Activated CD8-positive, alpha-beta T cell treated with anti-CD3 and anti-CD28 coated beads for 36 hours (primary cell): ENCODE measurements at places on chromosomes 2 and 18.

DNA sequence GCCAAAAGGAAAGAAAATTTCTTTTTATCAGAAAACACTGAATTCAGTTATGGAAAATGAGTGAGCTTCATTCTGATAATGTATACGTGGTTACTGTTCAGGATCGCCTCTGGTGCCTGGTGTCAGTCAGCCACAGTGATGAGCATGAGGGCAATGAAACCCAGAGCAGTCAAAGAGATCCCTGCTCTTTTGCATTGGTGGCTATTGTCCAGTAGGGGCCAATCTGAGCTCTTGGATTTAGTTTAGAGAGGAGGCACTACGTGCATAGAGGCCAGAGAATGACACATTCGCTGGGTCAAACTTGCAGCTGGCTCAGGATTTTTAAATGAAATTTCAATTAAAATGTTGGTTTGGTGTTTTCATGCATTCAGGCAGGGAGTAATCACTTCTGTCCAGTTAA lies 522.9 kb downstream of the TMEM182 start:
- H3K4me3 ChIP-seq, result no peak overlapping the region
- no peaks in the 10 kb centered on the region for H3K27me3 ChIP-seq
- no peak overlapping the region for H3K27ac ChIP-seq
- DNase-seq, result no peak

DNA sequence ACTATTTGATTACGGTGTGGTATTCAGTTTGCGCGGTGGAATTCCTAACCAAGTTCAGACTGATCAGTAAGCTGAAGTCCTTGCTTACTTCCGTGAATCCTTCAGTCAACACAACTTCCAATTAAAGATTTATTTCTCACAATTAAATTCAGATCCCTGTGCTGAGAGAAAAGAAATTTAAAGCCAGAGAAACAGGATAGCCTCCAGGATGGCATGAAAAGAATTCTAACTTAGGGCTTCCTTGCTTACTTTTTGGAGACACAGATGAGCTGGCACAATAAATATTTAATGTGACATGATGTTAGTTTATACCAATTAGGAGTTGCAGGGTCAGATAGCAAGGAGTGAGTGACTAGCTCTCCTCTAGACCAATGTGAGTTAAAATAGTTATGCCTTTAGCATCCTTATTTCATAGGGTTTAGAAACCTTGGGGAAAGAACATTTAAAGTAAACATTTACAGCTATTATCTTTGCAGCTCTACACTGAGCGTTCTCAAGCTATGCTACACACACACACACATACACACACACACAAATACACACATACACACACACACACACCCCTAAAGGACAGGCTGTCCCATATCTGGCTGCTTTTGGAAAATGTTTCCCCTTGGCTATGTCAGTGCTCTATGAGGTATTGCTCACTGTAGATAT lies 151.0 kb downstream of the TRIB2 start:
- no peaks in the 10 kb centered on the region for H3K4me1 ChIP-seq
- no peak for DNase-seq
- H3K36me3 ChIP-seq, result peaks cover 10% of the 10 kb centered on the region
- peaks cover 6% of the 10 kb centered on the region for H3K27me3 ChIP-seq
- H3K27ac ChIP-seq, result no peak overlapping the region

- DNase-seq, result no peak
- no peaks in the 10 kb centered on the region for H3K36me3 ChIP-seq
- no peak overlapping the region for H3K27ac ChIP-seq
- no peak overlapping the region for H3K4me3 ChIP-seq
Observed at GRCh38 chr2:212929116-212929515, 222.3 kb downstream of the IKZF2 start.

- peak overlapping the region; percentile 75 for H3K27ac ChIP-seq
- H3K27me3 ChIP-seq, result no peaks in the 10 kb centered on the region
- peaks cover 97% of the 10 kb centered on the region for H3K4me1 ChIP-seq
- H3K4me3 ChIP-seq, result no peak overlapping the region
Observed at GRCh38 chr2:25305775-25306174, 36.0 kb downstream of the DNMT3A start.

DNA sequence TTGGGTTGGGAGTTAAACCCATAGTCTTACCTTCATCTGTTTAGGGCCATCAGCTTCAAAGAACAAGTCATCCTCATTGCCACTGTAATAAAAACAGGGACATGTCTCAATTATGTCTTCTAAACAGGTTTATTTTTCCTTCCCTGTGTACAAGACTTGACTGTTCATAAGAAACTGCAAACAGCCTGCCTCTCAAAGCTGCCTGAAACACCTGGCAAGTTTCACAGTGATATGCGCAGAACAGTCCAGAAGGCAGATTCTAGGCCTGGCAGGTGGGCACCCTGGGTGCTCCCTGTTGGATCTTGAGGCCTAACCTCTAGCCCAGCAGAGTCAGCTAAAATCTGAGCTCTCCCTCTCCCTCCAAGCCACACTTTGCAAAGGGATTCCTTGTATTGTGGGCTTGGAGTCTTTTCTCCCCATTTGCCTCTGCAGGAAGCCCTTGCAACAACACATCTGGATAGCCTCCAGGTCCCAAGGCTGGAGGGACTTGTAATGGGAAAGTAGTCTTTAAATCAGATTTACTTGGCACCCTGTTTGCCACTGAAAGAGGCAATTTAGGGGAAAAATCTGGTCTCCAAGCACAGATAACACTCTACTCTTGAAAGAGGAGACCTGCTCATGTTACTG lies 930 bp downstream of the IL1B start:
- H3K4me1 ChIP-seq, result no peaks in the 10 kb centered on the region
- no peak for DNase-seq
- H3K27me3 ChIP-seq, result peaks cover 25% of the 10 kb centered on the region
- no peak overlapping the region for H3K4me3 ChIP-seq

GRCh38 chr2:56191617-56192016 lies 7.8 kb downstream of the CCDC85A start:
- H3K27ac ChIP-seq, result no peak overlapping the region
- H3K4me3 ChIP-seq, result no peak overlapping the region
- DNase-seq, result no peak
- H3K27me3 ChIP-seq, result peaks cover 10% of the 10 kb centered on the region

DNA sequence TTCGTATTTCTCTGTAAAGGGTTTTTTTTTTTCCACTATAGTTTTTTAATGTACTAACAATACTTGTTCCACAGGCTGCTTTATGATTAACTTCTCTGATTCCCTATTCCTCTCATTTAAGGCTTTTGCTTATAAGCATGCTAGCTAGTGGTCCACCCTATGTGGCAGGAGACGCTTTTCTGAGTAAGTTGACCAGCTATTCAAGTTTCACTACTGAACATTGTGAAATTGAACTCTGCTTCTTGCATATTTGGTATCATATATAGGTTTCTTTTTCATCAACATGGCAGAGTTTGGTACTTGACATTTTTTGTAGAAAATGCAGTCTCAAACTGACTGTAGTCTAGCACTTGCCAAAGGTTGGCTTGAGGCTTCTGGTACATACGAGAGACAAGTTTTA lies 74.2 kb downstream of the OTX1 start:
- no peak for DNase-seq
- H3K4me1 ChIP-seq, result no peaks in the 10 kb centered on the region
- no peak overlapping the region for H3K4me3 ChIP-seq
- no peaks in the 10 kb centered on the region for H3K27me3 ChIP-seq
- peaks cover 7% of the 10 kb centered on the region for H3K36me3 ChIP-seq

GRCh38 chr2:170095380-170095779 lies 82.6 kb upstream of the MYO3B start:
- H3K4me1 ChIP-seq, result no peaks in the 10 kb centered on the region
- peaks cover 10% of the 10 kb centered on the region for H3K27me3 ChIP-seq
- DNase-seq, result no peak
- no peak overlapping the region for H3K4me3 ChIP-seq
- no peak overlapping the region for H3K27ac ChIP-seq

DNA sequence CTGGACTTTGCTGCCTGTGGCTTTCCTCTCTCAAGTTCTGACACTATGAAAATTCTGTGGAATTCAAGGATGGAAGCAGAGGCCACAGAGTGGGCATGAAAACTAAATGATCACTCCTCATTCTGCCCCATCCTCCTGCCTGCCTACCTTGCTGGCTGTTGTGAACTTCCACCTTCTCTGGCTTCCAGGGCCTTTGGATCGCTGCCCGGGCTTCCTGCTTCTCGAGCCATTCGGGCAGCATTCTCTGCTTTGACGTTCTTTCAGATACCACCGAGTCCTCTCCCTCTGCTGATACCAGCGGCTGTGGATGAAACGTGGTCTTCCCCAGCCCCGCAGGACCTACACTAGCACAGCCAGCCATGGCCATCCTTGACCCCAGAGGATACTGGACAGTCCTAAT lies 327.7 kb upstream of the SLC14A2 start:
- H3K4me3 ChIP-seq, result no peak overlapping the region
- no peaks in the 10 kb centered on the region for H3K27me3 ChIP-seq
- no peaks in the 10 kb centered on the region for H3K36me3 ChIP-seq
- no peak overlapping the region for H3K27ac ChIP-seq
- no peaks in the 10 kb centered on the region for H3K4me1 ChIP-seq

DNA sequence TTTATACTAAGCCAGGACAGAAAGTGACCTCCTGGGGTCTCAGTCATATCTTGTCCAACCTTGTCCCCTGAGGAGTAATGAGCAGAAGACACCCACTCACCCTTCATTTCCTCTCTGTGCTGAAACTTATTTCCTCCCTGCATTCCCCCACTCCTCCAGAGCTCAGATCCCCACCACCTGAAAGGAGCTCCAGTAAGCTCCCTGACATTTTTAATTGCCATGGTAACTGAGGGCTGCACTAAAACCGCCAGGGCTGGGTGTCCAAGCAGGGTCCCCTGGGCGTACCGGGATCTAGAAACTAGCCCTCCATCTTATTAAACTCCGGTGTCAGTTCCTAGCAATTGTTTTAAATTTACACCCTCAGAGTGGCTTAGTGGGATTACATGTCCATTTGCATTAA lies 393.3 kb upstream of the HNRNPA3 start:
- no peaks in the 10 kb centered on the region for H3K36me3 ChIP-seq
- H3K4me3 ChIP-seq, result no peak overlapping the region
- no peak overlapping the region for H3K27ac ChIP-seq
- H3K4me1 ChIP-seq, result peaks cover 61% of the 10 kb centered on the region

DNA sequence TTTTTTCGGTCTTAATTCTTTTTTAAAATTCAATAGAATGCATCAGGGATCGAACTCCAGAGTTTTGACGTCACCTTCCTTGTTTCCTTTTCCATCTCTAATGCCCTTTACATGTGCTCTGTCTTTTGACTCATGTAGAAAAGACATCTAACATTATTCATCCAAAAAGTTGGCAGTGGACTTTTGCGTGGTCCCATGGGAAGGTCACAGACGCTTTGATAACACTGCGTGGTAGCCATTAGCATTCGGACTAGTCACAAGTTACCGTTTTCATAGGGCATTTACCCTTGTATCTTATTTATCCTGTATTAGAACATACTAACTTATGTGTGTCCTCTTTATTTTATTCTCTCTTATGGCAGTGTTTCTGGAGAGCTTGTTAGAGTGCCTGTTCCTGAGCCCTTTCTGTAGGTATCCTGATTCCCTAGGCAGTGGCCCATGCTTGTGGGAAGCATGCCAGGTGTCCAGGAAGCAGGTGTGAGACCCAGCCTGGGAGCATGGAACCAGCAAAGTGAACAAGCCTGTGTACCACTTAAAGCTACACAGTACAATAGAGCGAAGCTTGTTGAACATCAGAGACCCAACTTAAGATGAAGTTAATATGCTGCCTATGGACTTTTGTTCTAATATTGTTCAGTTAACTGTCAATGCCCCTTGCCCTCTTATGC lies 73.6 kb upstream of the RBM44 start:
- H3K4me1 ChIP-seq, result peaks cover 58% of the 10 kb centered on the region
- peak overlapping the region; percentile 51 for H3K27ac ChIP-seq
- H3K4me3 ChIP-seq, result no peak overlapping the region
- DNase-seq, result no peak
- H3K36me3 ChIP-seq, result peaks cover 44% of the 10 kb centered on the region

DNA sequence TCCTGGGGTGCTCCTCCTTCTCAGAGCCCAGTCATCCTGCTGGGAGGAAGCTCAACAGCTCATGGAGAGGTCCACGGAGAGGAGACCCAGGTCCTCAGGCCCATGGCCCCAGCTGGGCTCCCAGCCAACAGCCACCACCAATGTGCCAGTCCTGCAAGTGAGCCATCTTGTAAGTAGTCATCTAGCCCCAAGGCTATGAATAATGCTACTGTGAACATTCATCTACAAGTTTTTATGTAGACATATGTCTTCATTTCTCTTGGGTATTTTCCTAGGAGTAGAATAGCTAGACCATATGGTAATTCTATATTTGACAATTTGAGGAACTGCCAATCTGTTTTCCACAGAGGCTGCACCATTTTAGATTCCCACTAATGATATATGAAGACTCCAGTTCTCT lies 166.1 kb downstream of the MTCL1 start:
- H3K27me3 ChIP-seq, result peaks cover 5% of the 10 kb centered on the region
- H3K27ac ChIP-seq, result no peak overlapping the region
- no peak overlapping the region for H3K4me3 ChIP-seq
- no peak for DNase-seq
- H3K36me3 ChIP-seq, result no peaks in the 10 kb centered on the region
- H3K4me1 ChIP-seq, result no peaks in the 10 kb centered on the region

GRCh38 chr2:51791496-51791895 lies 759.6 kb upstream of the NRXN1 start:
- H3K27me3 ChIP-seq, result no peaks in the 10 kb centered on the region
- H3K4me1 ChIP-seq, result no peaks in the 10 kb centered on the region
- H3K4me3 ChIP-seq, result no peak overlapping the region
- DNase-seq, result no peak
- no peaks in the 10 kb centered on the region for H3K36me3 ChIP-seq
- H3K27ac ChIP-seq, result no peak overlapping the region

GRCh38 chr18:46378864-46379207 lies 274.7 kb downstream of the HAUS1 start:
- H3K4me1 ChIP-seq, result no peaks in the 10 kb centered on the region
- no peak overlapping the region for H3K27ac ChIP-seq
- no peaks in the 10 kb centered on the region for H3K36me3 ChIP-seq
- DNase-seq, result no peak
- H3K4me3 ChIP-seq, result no peak overlapping the region

DNA sequence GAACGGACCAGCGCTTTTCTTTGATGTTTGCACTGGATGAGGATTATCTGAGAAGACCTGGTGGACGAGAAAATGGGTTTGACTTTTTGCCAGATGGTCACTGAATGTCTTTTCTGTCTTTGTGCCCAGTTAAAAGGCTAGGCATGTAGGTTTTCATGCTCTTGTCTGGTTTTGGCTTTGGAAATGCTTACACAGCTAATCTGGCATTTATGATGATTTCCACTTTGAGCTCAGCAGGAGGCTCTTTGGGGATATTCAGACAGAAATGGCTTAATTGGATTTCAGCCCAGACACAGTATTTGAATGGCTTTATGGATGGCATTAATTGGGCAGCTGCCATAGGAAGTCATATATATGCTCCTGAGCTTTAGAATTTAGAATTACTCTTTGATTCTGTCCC lies 59.6 kb downstream of the NCK2 start:
- no peak for DNase-seq
- H3K4me3 ChIP-seq, result peak overlapping the region; percentile 15
- H3K27me3 ChIP-seq, result no peaks in the 10 kb centered on the region
- H3K27ac ChIP-seq, result peak overlapping the region; percentile 93
- H3K4me1 ChIP-seq, result peaks cover 95% of the 10 kb centered on the region
- H3K36me3 ChIP-seq, result peaks cover 73% of the 10 kb centered on the region

DNA sequence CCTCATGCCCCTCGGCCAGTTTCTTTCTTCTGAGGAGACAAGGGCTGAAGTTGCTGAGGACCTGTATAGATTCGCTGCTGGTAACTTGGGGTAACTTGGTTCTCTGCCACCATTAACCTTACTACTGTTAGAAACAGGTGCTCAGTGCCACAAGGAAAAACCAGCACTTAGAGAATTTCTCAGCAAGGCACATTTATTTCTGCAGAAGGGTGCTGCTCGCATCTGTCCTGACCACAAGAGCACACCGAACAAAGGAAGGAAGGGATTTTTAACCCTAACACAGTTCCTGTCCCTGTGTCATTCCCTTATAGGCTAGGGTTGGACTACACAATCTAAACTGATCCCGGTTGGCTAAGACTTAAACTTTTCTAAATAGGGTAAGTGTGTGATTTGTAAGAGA lies 154.1 kb downstream of the SOCS6 start:
- no peak for DNase-seq
- H3K27me3 ChIP-seq, result peaks cover 3% of the 10 kb centered on the region
- H3K27ac ChIP-seq, result no peak overlapping the region
- no peaks in the 10 kb centered on the region for H3K4me1 ChIP-seq
